Mesothelial cell of epicardium (in vitro differentiated cells): ENCODE measurements at places on chromosomes 1 and 21.

DNA sequence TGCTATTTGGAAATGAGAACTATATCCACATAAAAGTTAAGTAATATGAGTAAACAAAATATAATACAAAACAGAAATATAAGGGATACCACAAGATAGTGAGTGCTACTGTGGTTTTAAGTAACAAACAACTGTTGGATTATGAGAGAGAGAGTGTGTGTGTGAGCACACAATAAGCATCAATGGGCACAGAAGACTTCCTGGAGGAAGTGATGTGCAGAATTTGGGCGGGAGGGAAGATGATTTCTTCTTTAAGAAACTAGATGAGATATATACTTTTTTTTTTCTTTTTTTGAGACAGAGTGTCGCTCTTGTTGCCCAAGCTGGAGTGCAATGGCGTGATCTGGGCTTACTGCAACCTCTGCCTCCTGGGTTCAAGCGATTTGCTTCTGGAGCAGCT lies 7.9 kb upstream of the IER5 start:
- no peaks in the 10 kb centered on the region for H3K27me3 ChIP-seq
- H3K36me3 ChIP-seq = no peaks in the 10 kb centered on the region
- H3K4me3 ChIP-seq = no peak overlapping the region
- H3K4me1 ChIP-seq = peaks cover 18% of the 10 kb centered on the region
- H3K27ac ChIP-seq = no peak overlapping the region

- H3K36me3 ChIP-seq = no peaks in the 10 kb centered on the region
- no peak overlapping the region for H3K27ac ChIP-seq
- no peak overlapping the region for H3K4me3 ChIP-seq
Measured at GRCh38 chr1:246801241-246802020, 77.2 kb downstream of the SCCPDH start.

- H3K27ac ChIP-seq = peak overlapping the region; percentile 95
- H3K27me3 ChIP-seq = no peaks in the 10 kb centered on the region
- no peaks in the 10 kb centered on the region for H3K36me3 ChIP-seq
- DNase-seq = peak; percentile 27
- H3K4me1 ChIP-seq = peaks cover 75% of the 10 kb centered on the region
- H3K4me3 ChIP-seq = peak overlapping the region; percentile 75
Measured at GRCh38 chr1:209428241-209428921, 155.1 kb upstream of the CAMK1G start.

DNA sequence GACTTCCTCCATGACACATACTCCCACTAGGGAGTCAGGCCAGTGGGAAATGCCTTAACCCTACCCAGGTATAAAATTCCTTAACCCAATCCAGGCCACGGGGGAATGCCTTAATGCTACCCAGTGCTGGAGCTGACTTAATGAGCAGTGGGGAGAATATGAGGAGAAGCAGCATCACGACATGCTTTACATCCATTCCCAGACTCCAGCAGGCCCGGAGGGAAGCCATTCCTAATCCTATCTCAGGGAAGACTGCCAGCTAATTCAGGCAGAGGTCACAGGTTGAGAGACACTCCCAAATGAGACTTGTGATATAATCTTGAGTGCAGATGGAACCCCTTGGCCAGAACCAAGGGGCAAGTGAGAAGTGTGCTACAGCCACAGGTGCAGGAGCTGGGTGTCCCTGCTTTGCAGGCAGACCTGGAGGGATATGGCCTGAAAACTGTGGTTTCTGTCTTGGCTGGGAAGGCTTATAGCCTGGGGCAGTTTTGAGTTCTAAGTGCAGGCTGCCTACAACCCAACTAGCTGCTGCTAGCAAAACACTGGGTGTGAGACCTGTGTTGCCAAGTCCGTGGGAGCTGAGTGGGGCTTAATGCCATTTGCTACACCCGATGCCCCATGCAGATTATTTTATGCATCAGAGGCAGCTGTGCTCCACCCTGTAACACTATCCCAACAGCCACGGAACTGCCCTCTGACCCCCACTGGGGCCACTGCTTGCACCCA lies 45.1 kb upstream of the GUCA2A start:
- peaks cover 55% of the 10 kb centered on the region for H3K4me1 ChIP-seq
- no peaks in the 10 kb centered on the region for H3K27me3 ChIP-seq
- H3K4me3 ChIP-seq = no peak overlapping the region
- peak overlapping the region; percentile 73 for H3K27ac ChIP-seq

DNA sequence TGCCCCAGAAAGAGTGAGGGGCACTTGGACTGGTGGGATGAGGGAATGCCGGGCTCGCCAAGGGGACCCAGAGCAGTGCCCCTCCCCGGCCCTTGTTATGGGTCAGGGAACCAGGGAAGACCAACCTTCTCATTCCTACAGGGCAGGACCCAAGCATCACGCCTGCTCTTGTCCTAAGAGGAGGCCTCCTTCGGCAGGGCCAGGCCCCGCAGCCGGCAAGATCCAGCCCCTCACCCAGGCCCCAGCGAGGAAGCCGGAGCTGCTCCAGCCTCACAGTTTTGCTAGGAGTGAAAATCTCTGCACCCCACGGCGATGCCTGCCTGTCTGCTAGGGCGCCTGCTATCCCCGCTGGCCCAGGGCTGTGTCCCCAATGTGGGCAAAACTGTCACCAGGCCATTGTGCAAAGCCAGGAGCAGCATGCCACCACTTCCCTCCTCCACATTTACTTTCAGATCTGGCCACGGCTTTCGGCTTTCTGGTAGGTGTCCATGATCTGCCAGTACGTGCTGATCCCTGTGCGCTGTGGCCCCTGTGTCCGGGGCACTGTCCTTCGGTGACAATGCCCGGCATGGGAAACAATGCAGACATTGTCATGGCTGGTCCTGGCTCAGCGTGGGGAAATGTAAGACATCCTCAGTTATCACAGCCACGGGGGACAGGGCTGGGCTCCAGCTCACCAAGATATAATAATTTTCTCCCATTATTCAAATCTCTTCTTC lies 9.6 kb downstream of the ACTRT2 start:
- no peak for DNase-seq
- no peak overlapping the region for H3K4me3 ChIP-seq
- peaks cover 20% of the 10 kb centered on the region for H3K27me3 ChIP-seq
- no peak overlapping the region for H3K27ac ChIP-seq
- no peaks in the 10 kb centered on the region for H3K36me3 ChIP-seq

- H3K27ac ChIP-seq = no peak overlapping the region
- no peaks in the 10 kb centered on the region for H3K36me3 ChIP-seq
- DNase-seq = no peak
- H3K27me3 ChIP-seq = no peaks in the 10 kb centered on the region
- peaks cover 6% of the 10 kb centered on the region for H3K4me1 ChIP-seq
Measured at GRCh38 chr1:58839147-58839795, 55.4 kb upstream of the JUN start.

GRCh38 chr1:53025769-53026112 lies 36.3 kb upstream of the PODN start:
- H3K27me3 ChIP-seq = no peaks in the 10 kb centered on the region
- no peaks in the 10 kb centered on the region for H3K4me1 ChIP-seq
- no peak overlapping the region for H3K27ac ChIP-seq

GRCh38 chr1:49408346-49408745 lies 615.4 kb downstream of the AGBL4 start:
- no peaks in the 10 kb centered on the region for H3K36me3 ChIP-seq
- no peak overlapping the region for H3K4me3 ChIP-seq
- no peaks in the 10 kb centered on the region for H3K4me1 ChIP-seq
- H3K27me3 ChIP-seq = no peaks in the 10 kb centered on the region
- DNase-seq = no peak

DNA sequence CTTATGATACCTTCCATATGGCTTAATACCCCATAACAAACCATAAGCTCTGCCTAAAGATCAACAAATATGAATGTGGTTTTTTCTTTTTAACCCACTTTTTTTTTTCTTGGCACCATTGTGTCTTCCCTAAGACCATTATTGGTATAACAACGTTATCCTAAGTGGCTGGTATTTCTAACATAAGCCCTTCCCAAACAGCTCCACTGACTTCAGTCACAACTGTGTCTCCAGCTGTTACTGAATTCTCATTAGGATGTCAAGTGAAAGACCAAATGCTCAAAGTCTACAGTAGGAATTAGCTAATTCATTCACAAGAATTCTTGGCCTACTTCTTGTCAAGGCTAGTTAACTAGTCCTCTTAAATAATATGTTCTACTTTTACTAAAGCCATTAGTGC lies 4.2 kb upstream of the RXRG start:
- no peak overlapping the region for H3K27ac ChIP-seq
- no peak overlapping the region for H3K4me3 ChIP-seq
- no peak for DNase-seq
- H3K4me1 ChIP-seq = no peaks in the 10 kb centered on the region
- H3K36me3 ChIP-seq = no peaks in the 10 kb centered on the region

GRCh38 chr1:21818656-21819055 lies 6.6 kb downstream of the LDLRAD2 start:
- H3K27me3 ChIP-seq = peaks cover 1% of the 10 kb centered on the region
- no peak overlapping the region for H3K27ac ChIP-seq
- peaks cover 17% of the 10 kb centered on the region for H3K36me3 ChIP-seq
- H3K4me1 ChIP-seq = no peaks in the 10 kb centered on the region
- no peak overlapping the region for H3K4me3 ChIP-seq

DNA sequence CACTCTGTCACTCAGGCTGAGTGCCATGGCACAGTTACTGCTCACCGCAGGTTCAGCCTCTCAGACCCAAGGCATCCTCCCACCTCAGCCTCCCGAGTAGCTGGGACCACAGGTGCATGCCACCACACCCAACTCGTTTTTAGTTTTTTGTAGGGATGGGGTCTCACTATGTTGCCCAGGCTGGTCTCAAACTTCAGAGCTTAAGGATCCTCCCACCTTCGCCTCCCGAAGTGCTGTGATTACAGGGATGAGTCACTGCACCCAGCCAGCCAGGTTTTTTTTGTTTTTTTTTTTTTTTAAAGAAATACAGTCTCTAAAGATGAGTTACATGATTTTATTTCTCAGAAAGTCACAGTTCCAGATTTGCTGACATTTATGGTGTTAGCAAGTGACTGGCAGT lies 29.0 kb downstream of the BACE2 start:
- H3K4me1 ChIP-seq = peaks cover 4% of the 10 kb centered on the region
- peaks cover under 1% of the 10 kb centered on the region for H3K36me3 ChIP-seq
- no peaks in the 10 kb centered on the region for H3K27me3 ChIP-seq

GRCh38 chr1:199515261-199515660 lies 512.2 kb upstream of the NR5A2 start:
- DNase-seq = no peak
- no peak overlapping the region for H3K27ac ChIP-seq
- H3K4me1 ChIP-seq = peaks cover 2% of the 10 kb centered on the region
- no peaks in the 10 kb centered on the region for H3K36me3 ChIP-seq
- H3K4me3 ChIP-seq = no peak overlapping the region
- peaks cover 1% of the 10 kb centered on the region for H3K27me3 ChIP-seq

DNA sequence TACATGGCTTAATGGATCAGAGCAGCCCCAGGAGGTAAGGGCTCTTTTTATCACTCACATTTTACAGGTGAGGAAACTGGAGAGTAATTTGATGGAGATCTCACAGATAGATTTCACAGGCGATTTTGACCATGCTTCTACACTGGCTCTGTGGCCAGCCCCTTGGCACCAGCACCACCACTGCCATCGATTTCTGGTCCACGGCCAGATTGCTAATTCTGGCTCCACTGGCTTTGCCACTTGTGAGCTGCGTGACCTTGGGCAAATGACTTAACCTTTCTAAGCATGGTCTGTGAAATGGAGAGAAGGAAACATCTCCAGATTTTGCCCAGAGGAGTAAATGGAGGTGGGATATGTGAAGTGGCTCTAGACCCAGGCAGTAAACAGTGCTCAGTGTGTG lies 32.6 kb downstream of the KCNC4 start:
- H3K36me3 ChIP-seq = no peaks in the 10 kb centered on the region
- peaks cover 2% of the 10 kb centered on the region for H3K4me1 ChIP-seq
- DNase-seq = no peak
- H3K4me3 ChIP-seq = no peak overlapping the region
- H3K27ac ChIP-seq = no peak overlapping the region
- peaks cover 37% of the 10 kb centered on the region for H3K27me3 ChIP-seq

GRCh38 chr1:30225357-30225756 lies 498.0 kb downstream of the MATN1 start:
- no peaks in the 10 kb centered on the region for H3K36me3 ChIP-seq
- H3K4me1 ChIP-seq = no peaks in the 10 kb centered on the region
- DNase-seq = no peak
- H3K27ac ChIP-seq = no peak overlapping the region
- H3K4me3 ChIP-seq = no peak overlapping the region

GRCh38 chr1:186655876-186656275 lies 24.3 kb downstream of the PTGS2 start:
- H3K4me3 ChIP-seq = no peak overlapping the region
- peaks cover 10% of the 10 kb centered on the region for H3K4me1 ChIP-seq
- no peak overlapping the region for H3K27ac ChIP-seq
- no peaks in the 10 kb centered on the region for H3K36me3 ChIP-seq

- H3K36me3 ChIP-seq = no peaks in the 10 kb centered on the region
- no peak for DNase-seq
- no peaks in the 10 kb centered on the region for H3K27me3 ChIP-seq
Measured at GRCh38 chr1:202072211-202072765, 50.4 kb upstream of the GPR37L1 start.

DNA sequence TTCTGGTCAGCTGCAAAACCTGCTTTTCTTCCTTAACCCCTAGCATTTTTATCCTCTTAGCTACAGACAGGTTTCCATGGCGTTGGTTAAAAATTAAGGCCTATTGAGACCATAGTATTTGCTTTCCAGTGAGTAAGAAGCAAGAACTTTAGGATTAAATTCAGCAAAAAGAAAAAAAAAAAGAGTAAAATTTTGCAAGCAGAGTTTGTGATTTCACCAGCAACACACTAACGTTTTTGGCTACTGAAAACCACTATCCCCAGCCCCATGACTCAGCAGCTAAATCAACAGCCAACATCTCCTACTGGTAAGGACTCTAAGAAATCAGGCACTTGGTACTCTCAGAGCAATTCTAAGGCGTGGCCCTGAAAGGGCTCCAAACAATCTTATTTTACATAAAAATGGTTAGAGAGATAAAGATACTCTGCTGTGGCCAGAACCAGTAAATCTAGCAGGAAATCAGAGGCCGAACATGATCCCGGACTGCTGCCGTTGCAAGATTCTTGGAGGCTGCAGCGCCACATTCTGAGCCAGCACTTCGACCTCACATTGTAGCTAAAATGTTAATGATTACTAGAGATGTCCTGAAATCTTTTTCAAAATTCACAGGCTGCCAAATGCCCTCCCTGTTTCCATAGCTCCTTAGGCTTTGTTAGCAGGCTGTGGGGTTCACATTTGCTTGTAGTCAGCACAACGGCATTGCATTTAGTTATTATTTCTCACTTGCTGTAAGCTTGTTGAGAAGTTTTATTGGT lies 1.6 kb upstream of the ENO1 start:
- DNase-seq = no peak
- peak overlapping the region; percentile 96 for H3K27ac ChIP-seq
- H3K4me3 ChIP-seq = peak overlapping the region; percentile 69
- H3K4me1 ChIP-seq = peaks cover 36% of the 10 kb centered on the region

DNA sequence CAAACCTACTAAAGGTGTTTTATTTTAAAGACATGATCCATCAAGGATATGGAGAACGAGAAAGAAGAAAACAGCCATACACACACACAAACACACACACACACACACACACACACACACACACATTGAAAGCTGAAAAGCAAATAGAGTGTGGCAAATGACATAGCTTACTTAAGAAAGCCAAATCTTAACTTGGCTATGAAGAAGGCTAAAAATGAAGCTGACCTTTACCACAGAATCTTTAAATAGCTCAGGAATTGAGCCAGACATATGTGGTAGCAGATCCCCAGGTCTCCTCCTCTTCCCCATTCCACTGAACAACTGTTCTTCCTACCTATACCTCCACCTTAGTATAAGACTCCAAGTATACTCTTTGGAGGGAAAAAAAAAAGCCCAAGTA lies 185.6 kb downstream of the CLEC20A start:
- peak overlapping the region; percentile 35 for H3K27ac ChIP-seq
- peaks cover 22% of the 10 kb centered on the region for H3K4me1 ChIP-seq
- H3K4me3 ChIP-seq = no peak overlapping the region
